H9 (cell line): ENCODE measurements at places on chromosomes 2 and 18.

DNA sequence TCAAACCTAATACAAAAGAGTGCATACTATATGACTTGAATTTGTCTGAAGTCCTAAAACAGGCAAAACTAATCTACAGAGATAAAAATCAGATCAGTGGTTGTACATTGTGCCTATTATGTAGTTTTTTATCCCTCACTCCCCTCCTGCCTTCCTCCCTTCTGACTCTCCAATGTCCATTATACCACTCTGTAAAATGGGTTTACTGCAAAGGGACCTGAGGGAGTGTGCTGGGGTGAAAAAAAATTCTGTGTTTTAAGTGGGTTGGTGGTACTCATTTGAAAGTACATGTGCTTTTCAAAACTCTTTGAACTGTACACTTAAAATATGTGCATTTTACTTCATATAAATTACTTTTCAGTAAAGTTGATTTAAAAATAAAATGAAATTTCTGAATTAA lies 89.0 kb upstream of the UBE2E3 start:
- no peak overlapping the region for H3K27ac ChIP-seq
- H3K36me3 ChIP-seq = no peaks in the 10 kb centered on the region
- H3K4me1 ChIP-seq = no peaks in the 10 kb centered on the region
- no peak for DNase-seq

GRCh38 chr2:158970241-158970751 lies 1.9 kb downstream of the TANC1 start:
- H3K27ac ChIP-seq = no peak overlapping the region
- no peak for DNase-seq
- peak overlapping the region; percentile 79 for H3K4me3 ChIP-seq
- H3K36me3 ChIP-seq = no peaks in the 10 kb centered on the region; the same call in 2 of the 3 replicates
- no peaks in the 10 kb centered on the region for H3K4me1 ChIP-seq
- peaks cover 17% of the 10 kb centered on the region; the same call in 1 of the 2 replicates for H3K27me3 ChIP-seq

- peaks cover 5% of the 10 kb centered on the region; the same call in 1 of the 2 replicates for H3K4me1 ChIP-seq
- no peak overlapping the region for H3K4me3 ChIP-seq
- H3K27me3 ChIP-seq = no peaks in the 10 kb centered on the region
- DNase-seq = no peak
- H3K27ac ChIP-seq = peak overlapping the region; percentile 78
Observed at GRCh38 chr18:34707670-34708069, 2.4 kb upstream of the DTNA start.

- no peak overlapping the region for H3K4me3 ChIP-seq
- H3K27ac ChIP-seq = no peak overlapping the region
- no peaks in the 10 kb centered on the region for H3K27me3 ChIP-seq
Observed at GRCh38 chr2:189641002-189641401, 20.3 kb upstream of the ASNSD1 start.

- no peaks in the 10 kb centered on the region for H3K4me1 ChIP-seq
- H3K27ac ChIP-seq = no peak overlapping the region
- no peaks in the 10 kb centered on the region for H3K27me3 ChIP-seq
- no peaks in the 10 kb centered on the region for H3K36me3 ChIP-seq
- H3K4me3 ChIP-seq = no peak overlapping the region
Observed at GRCh38 chr18:68873003-68873402, 75.1 kb downstream of the CCDC102B start.

DNA sequence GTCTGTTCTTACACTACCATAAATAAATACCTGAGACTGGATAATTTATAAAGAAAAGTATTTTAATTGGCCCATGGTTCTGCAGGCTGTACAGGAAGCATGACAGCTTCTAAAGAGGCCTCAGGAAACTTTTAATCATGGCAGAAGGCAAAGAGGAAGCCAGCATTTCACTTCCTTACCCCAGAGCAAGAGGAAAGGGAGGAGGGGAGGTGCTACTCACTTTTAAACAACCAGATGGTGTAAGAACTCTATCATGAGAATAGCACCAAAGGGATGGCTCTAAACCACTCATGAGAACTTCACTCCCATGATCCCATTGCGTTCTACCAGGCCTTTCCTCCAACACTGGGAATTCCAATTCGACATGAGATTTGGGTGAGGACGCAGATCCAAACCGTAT lies 344.4 kb upstream of the SLC39A10 start:
- H3K27me3 ChIP-seq = peaks cover 2% of the 10 kb centered on the region; the same call in 1 of the 2 replicates
- H3K4me1 ChIP-seq = no peaks in the 10 kb centered on the region; the same call in 1 of the 2 replicates
- no peak overlapping the region for H3K4me3 ChIP-seq
